ENCODE measurements at places on chromosomes 2 and 18.
A peak's percentile ranks its signal among the peaks of the same experiment; 100 is the strongest.

DNA sequence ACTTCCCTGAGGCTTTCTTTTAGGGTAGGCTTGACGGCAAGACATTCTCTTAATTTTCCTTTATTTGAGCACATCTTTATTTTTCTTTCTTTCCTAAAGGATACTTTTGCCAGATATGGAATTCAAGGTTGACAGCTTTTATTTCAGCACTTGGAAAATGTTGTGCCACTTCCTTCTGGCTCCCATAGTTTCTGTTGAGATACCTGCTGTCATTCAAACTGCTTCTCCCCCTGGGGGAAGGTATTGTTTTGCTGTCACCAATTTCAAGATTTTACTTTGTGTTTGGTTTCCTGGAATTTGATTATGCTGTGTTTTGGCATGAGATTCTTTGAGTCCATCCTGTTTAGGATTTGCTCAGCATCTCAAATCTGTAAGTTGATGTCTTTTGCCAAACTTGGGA is 39.1 kb upstream of the TWIST2 start:
- DNase-seq: no peak

DNA sequence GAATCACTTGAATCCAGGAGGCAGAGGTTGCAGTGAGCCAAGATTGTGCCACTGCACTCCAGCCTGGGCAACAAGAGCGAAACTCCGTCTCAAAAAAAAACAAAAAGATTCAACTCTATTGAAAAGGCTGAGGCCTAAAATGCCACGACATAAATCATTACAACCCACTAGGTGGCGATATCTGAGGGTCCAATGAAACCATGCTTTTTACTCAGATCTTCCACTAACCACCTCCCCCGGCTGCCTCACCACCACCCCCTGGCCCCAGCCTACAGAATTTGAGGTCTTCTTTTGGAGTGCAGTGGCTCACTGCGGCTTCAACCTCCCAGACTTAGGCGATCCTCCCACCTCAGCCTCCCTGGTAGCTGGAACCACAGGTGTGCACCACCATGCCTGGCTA is 57.5 kb downstream of the AP1S3 start:
- peak; percentile 55 for DNase-seq

- peak; percentile 62 for DNase-seq
Measured at GRCh38 chr2:28393114-28393836, 617 bp downstream of the FOSL2 start.

DNA sequence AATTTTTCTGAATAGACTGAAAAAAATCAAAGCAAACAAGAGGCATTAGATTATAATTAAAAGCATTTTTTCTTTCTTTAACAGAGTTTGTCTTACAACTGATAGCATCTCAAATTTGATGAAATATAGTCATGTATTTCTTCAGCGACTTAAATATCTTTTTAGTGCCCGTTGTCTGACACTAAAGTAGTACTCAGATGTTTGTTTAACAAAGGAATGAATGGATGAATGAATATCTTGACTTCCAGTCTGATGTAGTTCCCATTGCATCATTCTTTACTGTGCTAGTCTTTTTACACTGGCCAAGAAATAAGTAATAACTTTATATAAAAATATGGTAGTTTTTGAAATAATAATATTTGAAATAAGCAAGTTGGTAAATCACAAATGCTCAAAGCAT is 111.1 kb downstream of the TTC27 start:
- no peak for DNase-seq

- DNase-seq: no peak
Measured at GRCh38 chr18:58241026-58241679, 197.1 kb downstream of the NEDD4L start.

GRCh38 chr2:144583381-144583729 is 63.4 kb upstream of the ZEB2 start:
- DNase-seq: no peak

GRCh38 chr2:143974262-143974661 is 545.7 kb downstream of the ZEB2 start:
- no peak for DNase-seq

- no peak for DNase-seq
Measured at GRCh38 chr18:13451213-13451540, 232.6 kb downstream of the LDLRAD4 start.

DNA sequence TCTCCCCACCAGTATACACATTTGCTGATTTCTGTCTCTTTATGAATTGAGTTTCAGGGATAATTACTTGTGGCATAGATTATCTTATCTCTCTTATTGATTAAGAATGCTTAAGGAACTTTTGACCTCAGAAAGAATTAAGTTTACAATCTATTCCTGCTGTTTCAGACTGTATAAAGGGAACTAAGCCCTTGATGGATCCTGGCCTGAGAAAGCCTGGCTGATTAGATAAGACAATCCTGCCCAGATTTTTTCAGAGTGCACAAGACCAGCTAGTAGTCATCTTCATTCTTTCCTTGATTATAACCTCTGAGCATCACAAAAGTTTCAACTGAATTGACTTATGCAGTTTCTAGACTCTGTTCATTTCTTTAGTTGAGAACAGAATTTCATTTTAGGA is 22.7 kb upstream of the TFPI start:
- DNase-seq: peak; percentile 32

DNA sequence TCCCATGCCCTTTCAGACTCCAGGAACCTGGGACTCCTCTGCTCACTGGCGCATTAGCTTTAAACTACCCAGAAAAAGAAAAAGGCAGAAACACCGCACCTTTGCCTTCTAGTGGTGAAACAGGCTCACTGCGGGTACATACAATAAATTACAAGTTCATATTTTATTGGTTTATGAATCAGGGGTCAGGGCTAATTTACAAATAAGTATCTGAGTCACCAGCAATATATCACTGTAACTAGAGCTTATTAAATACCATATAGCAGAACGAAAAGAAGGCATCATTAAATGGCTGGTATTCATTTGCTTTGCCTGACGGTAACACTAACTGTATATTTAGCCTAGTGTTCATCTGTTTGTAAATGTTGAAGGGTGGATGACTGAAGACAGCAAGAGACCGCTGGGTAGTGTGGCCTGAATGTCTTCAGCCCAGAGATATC is 26.9 kb upstream of the DTNB start:
- DNase-seq: peak; percentile 32

- no peak for DNase-seq
Measured at GRCh38 chr2:127609031-127609751, 36.8 kb upstream of the GPR17 start.

- no peak for DNase-seq
Measured at GRCh38 chr2:43941966-43942365, 53.8 kb downstream of the LRPPRC start.

GRCh38 chr2:3807853-3808252 is 104.5 kb downstream of the DCDC2C start:
- peak; percentile 55 for DNase-seq

- DNase-seq: peak; percentile 66
Measured at GRCh38 chr18:55732227-55733106, 144.5 kb upstream of the TCF4 start.

DNA sequence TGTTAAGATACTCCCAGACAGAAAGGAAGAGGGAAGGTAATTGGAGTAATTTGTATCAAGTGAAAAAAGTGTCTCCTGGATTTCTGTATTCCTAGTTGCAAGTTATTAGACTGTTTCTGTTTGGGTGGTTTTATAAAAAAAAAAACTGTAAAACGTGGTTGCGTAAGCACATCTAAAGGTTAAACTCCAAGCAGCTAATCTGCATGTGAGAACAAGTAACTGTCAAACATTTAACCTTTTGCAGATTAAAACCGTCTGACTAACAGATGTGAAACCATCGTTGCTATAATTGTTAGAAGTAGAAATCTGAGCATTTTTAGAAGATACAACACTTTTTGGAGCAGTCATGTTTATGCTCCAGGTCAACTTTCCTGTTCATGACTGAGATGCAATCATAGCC is 72.3 kb downstream of the AFF3 start:
- no peak for DNase-seq

GRCh38 chr18:57589161-57589560 is 2.7 kb upstream of the FECH start:
- DNase-seq: no peak

DNA sequence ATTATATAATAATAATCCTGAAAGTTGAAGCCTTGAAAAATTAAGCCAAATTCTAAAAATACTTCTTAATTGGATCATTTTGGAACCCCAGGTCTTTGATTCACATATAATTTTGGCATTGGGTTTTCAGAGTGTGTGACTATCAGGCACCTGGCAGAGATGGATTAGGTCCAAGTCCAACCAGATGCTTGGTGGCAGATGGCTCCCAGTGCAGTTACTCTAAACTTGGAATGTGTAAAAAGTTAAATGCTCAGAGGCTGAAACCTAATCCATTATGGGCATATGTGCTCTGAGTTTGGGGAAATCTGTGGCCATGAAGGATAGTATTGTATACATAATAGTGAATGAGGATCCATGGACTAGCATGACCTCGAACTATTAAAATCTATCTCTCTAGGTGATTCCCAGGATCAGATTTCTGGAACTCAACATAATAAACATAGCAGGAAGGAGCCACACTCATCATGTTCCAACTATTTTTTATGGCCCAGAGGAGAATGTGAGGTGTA is 333.0 kb downstream of the RPRM start:
- DNase-seq: no peak

- no peak for DNase-seq
Measured at GRCh38 chr18:37674570-37674969, 109.0 kb upstream of the CELF4 start.

DNA sequence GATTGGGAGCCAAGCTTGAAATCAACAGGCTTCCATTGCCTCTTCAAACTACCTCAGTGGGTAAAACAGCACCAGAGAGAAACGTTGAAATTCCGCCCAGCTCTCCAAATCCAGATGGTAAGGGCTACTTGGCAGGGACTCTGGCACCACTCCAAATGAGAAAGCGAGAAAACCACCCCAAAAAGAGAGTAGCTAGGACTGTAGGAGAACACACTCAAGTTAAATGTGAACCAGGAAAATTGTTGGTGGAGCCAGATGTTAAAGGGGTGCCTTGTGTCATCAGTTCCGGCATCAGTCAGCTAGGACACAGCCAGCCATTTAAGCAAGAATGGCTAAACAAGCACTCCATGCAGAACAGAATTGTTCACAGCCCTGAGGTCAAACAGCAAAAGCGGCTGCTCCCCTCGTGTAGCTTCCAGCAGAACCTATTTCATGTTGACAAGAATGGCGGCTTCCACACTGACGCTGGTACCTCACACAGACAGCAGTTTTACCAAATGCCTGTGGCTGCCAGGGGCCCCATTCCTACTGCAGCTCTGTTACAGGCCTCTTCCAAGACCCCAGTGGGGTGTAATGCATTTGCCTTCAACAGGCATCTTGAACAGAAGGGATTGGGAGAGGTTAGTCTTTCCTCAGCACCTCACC is 167.3 kb downstream of the ASXL3 start:
- DNase-seq: no peak

DNA sequence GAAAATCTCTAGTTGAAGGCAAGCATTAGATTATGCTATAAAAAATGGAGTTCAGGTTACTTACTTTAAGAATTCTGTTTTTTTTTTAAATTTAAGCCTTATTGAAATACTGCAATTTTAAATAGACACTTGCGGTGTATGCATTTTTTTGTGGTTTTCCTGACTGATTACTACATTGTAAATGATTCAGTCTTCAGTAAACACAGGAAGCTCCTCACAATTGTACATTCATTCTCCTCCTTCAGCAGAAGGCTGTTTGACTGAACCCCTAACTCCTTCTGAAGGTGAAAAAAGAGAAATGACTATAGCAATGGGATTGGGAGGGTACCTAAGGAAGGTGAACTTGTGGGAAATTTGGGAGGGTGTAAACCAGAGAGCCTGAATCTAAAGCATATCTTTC is 136.1 kb downstream of the GCA start:
- DNase-seq: no peak

Data from brain microvascular endothelial cell (primary cell).